ENCODE measurements at places on chromosomes 6 and 20. TPM values are rescaled to one million over a fixed set of nuclear protein-coding genes. Genes with fewer than 3 reads are reported as not detected.

OVOL2 gene
- total RNA-seq = not detected

IMPG1 gene
- not detected for total RNA-seq

ADGB gene
- not detected for total RNA-seq

IRF4 gene
- total RNA-seq = 0.46 TPM

CHRNA4 gene
- 0.38 TPM for total RNA-seq

NKX2-4 gene
- total RNA-seq = not detected

TMX4 gene
- 15.7 TPM for total RNA-seq

PRND gene
- total RNA-seq = not detected

TINAG gene
- total RNA-seq = not detected

SDCBP2 gene
- 2.1 TPM for total RNA-seq

SMLR1 gene
- total RNA-seq = not detected

LY86 gene
- total RNA-seq = not detected

POU5F1 gene
- 7.2 TPM for total RNA-seq

SLC44A4 gene
- not detected for total RNA-seq

SPATS1 gene
- total RNA-seq = not detected

TNF gene
- 0.14 TPM for total RNA-seq

SLPI gene
- 15.2 TPM for total RNA-seq

EPHA7 gene
- total RNA-seq = 0.05 TPM

SCGN gene
- 0.12 TPM for total RNA-seq

SLC4A11 gene
- total RNA-seq = 8.7 TPM

RNF146 gene
- 10.4 TPM for total RNA-seq

PBOV1 gene
- not detected for total RNA-seq

Measured in A549 treated with Mapracorat at 1 μM for 4 hours (cell line).